ENCODE measurements at places on chromosomes 6 and 20. TPM values are rescaled to one million over a fixed set of nuclear protein-coding genes. Genes with fewer than 3 reads are reported as not detected.

- DNase-seq: no peak
These were observed 17.3 kb downstream of the PKIG start for GRCh38 chr20:44599715-44600114.

Gene MATN4
- polyA plus RNA-seq: 3.3 TPM

Gene TNF
- 0.11 TPM for polyA plus RNA-seq

GRCh38 chr20:2752567-2753460 is 47.6 kb downstream of the CPXM1 start:
- DNase-seq: peak; percentile 91

DNA sequence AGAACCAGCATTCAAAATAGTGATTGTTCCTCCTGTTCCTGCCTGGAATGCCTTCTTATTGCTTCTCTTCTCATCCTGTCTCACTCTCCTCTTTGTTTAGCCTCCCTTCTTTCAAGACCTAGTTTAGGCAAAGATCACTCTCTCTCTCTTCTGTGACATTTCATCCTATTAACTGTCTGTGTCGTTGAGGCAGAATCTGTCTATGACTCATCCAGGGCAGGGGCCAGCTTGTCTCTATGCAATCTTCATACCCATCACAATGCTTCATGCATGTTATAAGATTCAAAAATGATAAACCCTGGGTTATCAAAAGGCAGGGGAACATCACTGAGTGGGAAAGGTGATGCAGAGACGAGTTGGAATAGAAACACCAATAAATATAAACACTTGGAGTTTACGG is 32.2 kb upstream of the FOXA2 start:
- no peak for DNase-seq

Gene HLA-DQB2
- polyA plus RNA-seq: 0.37 TPM

Gene SIM1
- 0.14 TPM for polyA plus RNA-seq

GRCh38 chr20:24767623-24768100 is 181.4 kb upstream of the CST7 start:
- DNase-seq: no peak

GRCh38 chr6:117540670-117541069 is 58.2 kb downstream of the DCBLD1 start:
- DNase-seq: no peak

GRCh38 chr6:28996844-28997510 is 8.1 kb downstream of the ZNF311 start:
- DNase-seq: no peak

- DNase-seq: no peak
These were observed 199.0 kb downstream of the SAMD5 start for GRCh38 chr6:147707524-147707923.

DNA sequence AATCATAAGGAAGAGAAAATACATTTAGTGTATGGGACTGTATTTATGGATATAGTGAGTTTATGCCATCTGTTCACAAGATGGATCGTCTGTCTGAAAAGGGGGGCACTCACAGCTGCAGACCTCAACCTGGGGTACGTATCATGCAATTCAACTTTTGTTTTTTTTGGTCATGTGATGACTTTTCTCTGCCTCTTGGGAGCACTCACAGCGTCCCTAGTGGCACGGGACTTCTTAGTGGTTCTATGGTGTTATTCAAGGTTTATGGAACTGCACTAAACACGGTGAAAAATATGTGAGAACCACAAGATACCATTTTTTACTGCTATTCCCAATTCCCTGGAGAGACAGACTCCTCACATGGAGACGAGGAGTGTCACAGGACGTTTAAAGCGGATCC is 60.4 kb upstream of the MPC1 start:
- no peak for DNase-seq

DNA sequence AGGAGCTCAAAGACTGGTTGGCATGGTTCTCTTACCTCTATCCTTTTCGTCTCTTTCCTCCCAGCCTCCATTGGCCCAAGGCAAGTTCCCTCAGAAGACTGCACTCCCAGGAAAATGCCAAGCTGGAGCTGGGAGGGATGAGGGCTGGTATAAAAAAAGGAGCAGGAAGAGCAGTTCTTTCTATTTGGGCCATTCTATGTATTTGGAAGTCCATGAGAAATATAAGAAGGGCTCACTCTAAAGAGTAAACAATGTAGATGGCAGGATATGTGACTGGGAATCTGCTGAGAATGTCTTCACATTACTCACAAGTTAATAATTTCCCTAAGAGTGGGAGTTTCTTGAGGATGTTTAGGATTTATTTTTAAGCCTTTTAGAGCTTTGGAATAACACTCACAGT is 36.6 kb upstream of the ADTRP start:
- no peak for DNase-seq

- no peak for DNase-seq
These were observed 766.0 kb upstream of the MAP3K7 start for GRCh38 chr6:91352878-91353277.

DNA sequence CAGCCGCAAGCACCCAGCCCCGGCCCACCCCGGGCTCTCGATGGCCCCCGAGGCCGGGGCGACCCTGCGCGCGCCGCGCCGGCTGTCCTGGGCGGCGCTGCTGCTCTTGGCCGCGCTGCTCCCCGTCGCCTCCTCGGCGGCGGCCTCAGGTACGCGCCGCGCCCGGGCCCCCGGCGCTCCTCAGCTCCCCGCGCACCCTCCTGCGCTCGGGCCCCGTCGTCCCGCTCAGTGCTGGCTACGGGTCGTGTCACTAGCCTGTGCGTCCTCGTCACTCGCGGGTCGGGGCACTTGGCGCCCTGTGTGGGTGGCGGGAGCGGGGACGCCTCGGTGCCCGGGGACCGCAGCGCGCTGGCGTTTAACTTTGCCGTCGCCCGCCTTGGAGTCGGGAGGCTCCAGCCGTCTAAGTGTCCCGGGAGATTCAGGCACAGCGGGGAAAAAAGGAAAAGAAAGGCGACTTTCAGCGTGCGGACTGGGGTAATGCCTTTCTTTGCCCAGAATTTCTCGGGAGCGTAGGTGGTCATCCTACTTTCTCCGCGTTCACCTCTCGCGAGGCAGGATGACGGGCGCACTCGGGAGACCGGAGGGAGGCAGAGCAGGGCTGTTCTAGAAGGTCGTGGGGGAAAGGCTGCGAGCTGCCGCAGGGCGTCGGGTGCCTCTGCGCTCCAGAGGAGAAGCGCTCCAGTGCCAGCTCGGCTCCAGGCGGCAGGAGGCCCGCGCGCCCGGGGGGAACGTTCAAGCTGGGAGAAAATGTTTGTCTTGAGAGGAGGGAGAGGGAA is 545 bp downstream of the FNDC1 start:
- DNase-seq: peak; percentile 86

- DNase-seq: no peak
These were observed 39.1 kb downstream of the ADGRF5 start for GRCh38 chr6:46882645-46883044.

GRCh38 chr6:150255840-150256239 is 113.0 kb upstream of the IYD start:
- no peak for DNase-seq

Gene MOXD1
- 1.2 TPM for polyA plus RNA-seq

GRCh38 chr6:39075807-39076622 is 27.4 kb downstream of the GLP1R start:
- no peak for DNase-seq

- DNase-seq: no peak
These were observed 55.3 kb upstream of the CTNNBL1 start for GRCh38 chr20:37638527-37638926.

GRCh38 chr6:163651915-163652668 is 237.6 kb downstream of the QKI start:
- DNase-seq: no peak

Gene PRIM2
- polyA plus RNA-seq: 37.2 TPM

GRCh38 chr20:61244213-61244612 is 7.8 kb upstream of the CDH4 start:
- DNase-seq: no peak

- no peak for DNase-seq
These were observed 54.4 kb upstream of the PBOV1 start for GRCh38 chr6:138272533-138273315.

- DNase-seq: no peak
These were observed 87.4 kb downstream of the MRPL14 start for GRCh38 chr6:44039839-44040350.

DNA sequence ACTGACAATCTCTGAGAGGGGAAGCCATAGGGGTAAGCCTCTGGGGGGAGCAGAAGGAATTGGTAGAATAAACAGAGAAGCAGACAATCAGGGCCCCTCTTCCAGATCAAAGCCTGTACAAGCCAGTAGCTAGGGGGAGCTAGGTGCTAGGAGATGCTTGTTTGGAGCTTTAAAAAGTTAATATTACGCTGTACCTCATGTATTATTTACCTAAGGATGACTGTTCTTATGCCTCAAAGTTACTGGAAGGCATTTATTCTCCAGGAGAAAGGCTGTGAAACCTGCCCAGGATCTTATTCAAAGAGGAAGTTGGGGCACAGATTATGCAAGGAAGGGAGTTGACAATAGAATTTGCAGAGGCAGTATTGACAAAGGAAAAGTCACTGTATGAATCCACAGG is 111.8 kb upstream of the SLC35F1 start:
- no peak for DNase-seq

GRCh38 chr6:159450815-159451465 is 242.1 kb downstream of the SOD2 start:
- DNase-seq: no peak

Gene ASIP
- not detected for polyA plus RNA-seq

Gene SNAP91
- polyA plus RNA-seq: 1.2 TPM

- DNase-seq: no peak
These were observed 41.1 kb upstream of the NKX2-2 start for GRCh38 chr20:21554985-21555384.

GRCh38 chr20:682123-682522 is 6.5 kb upstream of the SCRT2 start:
- DNase-seq: no peak

Gene HACE1
- 9.1 TPM for polyA plus RNA-seq

DNA sequence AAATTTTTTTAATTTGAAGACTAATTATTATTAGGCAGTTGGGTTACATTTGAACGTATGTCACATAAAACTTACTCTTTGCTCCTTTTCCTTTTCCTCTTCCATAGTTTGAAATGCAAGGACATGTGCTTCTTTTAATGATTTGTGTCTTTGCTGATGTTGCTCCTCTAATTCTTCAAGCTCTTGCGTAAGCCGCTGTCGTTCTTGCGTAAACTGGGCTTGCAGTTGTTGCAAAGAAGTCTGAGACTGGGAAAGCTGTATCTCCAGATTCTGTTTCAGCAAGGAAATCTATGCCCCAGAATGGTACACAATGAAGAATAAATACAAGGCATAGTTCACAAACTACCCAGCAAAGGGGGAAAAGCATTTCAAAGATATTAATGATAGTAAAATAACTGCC is 45.1 kb upstream of the MCM9 start:
- DNase-seq: no peak

Gene C6orf163
- 4.1 TPM for polyA plus RNA-seq

DNA sequence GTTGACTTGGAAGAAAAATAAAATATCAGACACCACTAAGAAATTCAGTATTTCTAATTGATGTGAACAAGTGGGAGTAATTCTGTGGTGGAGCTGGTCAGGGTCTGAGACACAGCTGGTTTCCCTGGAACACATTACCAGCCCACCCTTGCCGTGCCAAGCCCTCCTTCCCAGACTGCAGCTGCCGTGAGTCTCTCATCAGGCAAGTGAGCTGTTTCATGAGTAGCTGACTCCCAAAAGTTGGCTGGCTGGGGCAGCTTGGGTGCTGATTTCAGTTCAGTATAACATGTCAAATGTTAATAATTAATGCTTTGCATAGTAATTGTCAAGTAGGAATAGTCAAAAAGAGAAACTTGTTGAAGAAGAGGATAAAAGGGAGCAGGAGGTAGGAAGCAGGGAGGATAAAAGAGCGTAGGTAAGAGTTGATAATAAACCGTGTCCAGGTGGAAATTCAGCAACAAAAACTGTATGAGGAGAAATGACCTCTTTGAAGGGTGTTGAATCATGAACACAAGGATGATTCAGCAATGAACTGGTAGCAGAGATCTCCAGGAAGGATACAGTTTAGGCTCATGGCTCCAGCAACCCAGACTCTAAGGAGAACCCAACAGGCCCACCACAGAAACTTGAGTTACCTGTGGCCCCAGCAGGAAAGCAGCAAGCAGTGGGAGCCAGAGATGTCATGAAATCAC is 110.9 kb upstream of the SSTR4 start:
- DNase-seq: no peak

Gene ADGRG6
- polyA plus RNA-seq: 1.8 TPM

GRCh38 chr6:81623106-81623759 is 129.2 kb downstream of the TENT5A start:
- DNase-seq: no peak

DNA sequence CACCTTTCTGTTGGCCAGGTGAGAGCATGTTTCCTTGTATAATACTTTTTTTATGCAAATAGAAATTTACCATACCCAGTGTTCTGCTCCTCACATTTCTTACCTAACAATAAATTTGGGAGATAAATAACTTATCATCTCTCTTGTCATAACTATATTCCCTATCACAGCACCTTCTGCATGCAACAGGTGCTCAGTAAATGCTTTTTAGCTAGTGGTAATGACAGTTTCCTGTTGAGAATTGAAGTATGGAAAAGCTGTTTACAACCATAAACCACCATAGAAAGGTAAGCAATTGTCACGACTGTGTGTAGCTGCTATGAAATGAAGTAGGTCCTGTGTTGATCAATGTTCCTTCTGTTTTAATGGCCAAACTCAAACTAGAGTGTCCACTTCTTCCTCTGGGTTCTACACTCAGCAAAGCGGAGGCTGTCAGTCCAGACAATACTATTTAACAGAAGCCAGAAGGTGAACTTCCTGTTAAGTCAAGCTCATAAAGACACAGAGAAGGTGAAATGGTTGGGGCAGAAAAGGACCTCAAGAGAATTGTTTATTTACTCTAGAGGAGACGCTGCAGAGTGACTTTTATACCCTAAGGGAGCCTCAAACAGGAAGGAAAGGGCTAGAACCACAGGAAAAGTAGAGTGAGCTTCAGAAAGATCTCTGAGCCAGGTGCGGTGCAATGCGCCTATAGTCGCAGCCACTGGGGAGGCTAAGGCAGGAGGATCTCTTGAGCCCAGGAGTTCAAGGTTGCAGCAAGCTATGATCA is 84.0 kb upstream of the SLC22A16 start:
- no peak for DNase-seq

DNA sequence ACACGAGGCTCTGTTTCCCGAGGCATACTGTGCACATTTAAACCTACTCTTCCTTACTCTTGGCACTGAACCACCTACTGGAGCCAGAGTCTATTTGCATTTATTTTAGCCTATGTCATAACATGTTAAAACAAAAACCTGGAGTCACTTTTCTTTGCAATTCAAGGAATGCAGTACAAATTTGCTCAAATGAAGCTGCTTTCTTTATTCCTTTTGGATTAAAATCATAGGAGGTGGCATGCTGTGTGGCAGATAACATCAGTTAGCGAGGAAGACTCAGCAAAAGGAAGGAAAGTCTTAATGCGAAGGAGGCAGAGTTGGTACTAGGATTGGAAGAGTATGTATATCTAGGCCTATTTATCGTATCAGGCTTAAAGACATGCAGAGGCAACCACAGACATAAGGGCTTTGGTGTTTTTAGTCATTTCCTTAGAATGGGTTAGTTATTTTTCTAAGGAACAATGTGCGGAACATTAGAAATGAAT is 92.9 kb downstream of the SAMD3 start:
- DNase-seq: no peak
